ENCODE measurements at places on chromosomes 5 and 9.

- no peak for DNase-seq
These were observed 85.6 kb upstream of the ATP10B start for GRCh38 chr5:160937570-160937969.

DNA sequence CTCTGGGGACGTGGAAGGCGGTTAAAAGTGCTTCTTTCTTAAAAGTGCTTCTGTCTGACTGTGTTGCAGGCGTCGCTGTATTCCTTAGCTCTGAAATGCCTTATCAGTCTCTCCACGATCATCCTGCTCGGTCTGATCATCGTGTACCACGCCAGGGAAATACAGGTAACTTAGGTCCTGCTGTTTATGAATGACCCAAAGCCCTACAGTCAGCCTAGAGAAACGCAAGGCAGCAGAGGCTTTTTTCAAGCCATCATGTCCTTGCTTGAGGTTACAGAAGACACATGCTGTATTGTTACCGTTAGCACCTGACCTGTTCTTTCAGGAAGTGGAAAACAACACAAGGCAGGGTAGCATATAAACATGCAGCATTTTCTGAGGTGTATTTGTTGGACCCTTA is 2.0 kb downstream of the KCNN2 start:
- no peak for DNase-seq

DNA sequence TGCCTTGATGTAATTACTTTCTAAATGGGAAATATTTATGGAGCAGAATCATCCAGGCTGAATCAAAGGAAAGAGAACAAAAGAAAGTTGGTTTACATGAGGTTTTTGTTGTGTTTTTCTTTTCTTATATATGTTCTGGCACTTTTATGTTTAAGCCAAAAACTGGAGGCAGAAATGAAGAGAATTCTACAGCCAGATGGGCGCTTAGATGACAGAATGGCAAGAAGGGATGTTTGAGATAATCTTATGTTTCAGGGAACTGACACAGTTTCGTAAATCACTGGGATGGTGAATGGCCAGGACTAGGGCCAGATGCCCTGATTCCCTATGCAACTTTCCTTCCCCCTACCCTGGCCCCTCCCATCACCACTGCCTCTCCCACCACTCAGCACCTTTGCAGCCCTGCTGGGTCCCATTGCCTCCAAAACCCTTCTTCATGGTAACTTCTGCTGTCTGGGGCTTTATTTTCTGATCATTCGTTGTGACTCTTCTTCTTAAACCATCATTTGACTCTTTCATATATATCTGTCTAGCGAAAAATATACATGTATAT is 111.8 kb downstream of the EFNA5 start:
- no peak for DNase-seq

DNA sequence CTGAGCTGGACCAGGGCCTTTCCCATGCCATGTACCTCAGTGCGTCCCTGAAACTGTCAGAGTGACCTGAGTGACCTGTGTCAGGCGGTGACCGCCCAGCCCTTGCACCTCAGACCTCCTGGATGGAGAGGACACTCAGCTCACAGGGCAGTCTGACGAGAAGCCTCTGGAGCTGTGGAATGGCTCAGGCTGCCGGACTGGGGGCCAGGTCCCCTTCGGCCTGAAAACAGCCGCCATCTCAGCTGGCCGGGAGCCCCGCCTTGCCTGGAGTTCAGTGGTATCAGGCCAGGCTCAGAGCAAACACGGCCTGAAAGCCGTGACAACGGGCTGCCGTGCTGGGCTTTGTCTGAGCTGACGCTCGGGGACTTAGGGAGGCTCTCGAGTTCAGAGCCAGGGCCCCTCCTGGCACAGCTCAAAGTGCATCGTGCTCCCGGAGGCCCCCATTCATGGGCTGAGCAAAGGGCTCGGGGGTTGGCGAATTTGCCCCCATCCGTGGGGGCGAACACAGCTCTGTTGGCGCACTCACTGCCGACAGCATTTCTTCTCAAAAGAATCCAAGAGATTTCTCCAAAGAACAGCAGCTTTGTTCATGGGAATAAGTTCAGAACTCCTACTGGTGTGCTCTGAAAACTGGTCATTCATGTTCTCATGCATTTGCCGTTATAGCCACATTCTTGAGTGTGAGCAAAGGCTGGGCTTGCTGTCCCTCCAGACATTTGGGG is 8.4 kb upstream of the SLC9A3 start:
- no peak for DNase-seq

DNA sequence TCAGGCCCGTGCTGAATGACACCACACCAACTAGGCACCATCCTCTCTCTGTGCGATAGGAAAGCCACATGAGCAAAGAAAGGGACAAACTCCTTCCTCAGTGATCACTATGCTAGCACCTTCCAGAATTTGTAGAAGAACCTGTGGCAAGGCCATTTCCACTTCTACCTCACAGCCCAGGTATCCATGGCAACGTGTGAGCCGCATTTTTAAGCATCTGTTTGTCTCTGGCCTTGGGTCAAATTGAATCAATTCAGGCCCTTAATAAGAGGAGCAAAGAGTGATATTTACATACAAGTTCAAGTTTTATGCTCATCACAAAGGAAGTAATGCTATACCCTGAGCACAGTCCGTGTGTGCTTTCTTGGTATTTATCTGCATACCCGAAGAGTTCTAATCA is 179.3 kb downstream of the SLC12A2 start:
- DNase-seq = no peak

GRCh38 chr5:107533910-107534876 is 136.5 kb downstream of the EFNA5 start:
- no peak for DNase-seq

Data from hematopoietic multipotent progenitor cell treated with erythropoietin and hydrocortisone succinate and interleukin-3 and kit ligand, for 17 days (in vitro differentiated cells).